Airway epithelial cell (primary cell): ENCODE measurements at places on chromosomes 2 and 18. TPM values are rescaled to one million over a fixed set of nuclear protein-coding genes. Genes with fewer than 3 reads are reported as not detected.

TXNL1 gene
- total RNA-seq, result 49.9 and 51.0 TPM in 2 replicates

CYB5A gene
- total RNA-seq, result 155 TPM in 2 replicates

RNF125 gene
- total RNA-seq, result 0.14 and 1.3 TPM in 2 replicates

ARMC9 gene
- 10.4 and 13.5 TPM in 2 replicates for total RNA-seq

CD28 gene
- not detected in 2 replicates for total RNA-seq
